CD4-positive, alpha-beta T cell treated with Interleukin-12 subunit alpha and Interleukin-12 subunit beta, for 1 hour (primary cell): ENCODE measurements at places on chromosomes 1 and 21.

- DNase-seq = no peak
Measured at GRCh38 chr1:163205513-163205912, 2.8 kb upstream of the RGS5 start.

DNA sequence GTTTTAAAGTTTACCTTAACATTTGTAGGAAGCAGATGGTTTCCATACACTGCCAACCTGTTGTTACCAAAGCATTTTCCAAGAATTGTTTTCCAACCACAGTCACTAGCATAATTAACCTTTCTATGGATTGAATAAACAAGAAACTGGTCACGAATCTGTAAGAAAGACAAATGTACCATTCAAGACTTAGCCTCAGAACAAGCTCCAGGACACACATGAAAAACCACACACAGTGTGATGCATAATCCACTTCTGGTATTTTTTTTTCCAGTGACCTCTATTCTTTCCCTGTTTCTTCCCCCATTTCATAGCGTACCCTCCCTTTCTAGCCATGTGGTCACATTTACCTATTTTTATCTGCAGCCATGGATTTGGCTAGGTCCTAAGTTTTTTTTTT, 29.6 kb upstream of the C1orf87 start:
- no peak for DNase-seq

DNA sequence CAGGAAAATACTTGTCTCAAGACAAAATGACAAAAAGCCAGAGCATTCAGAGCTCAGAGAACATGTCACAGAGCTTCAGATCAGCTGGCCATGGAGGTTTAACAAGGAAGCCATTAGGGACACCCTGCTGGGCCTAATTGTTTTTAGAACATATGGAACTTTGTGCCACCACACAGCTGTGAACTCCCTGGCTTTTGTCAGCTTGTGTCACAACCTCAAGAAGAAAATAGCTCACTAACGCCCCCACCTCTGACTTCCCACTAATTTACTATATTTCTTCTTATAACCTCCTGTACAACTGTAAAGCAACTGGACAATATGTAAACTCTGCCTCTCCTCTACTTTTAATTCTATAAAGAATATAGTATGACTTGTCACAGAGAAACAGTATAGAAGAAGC, 21.0 kb upstream of the TDRD10 start:
- DNase-seq = no peak

DNA sequence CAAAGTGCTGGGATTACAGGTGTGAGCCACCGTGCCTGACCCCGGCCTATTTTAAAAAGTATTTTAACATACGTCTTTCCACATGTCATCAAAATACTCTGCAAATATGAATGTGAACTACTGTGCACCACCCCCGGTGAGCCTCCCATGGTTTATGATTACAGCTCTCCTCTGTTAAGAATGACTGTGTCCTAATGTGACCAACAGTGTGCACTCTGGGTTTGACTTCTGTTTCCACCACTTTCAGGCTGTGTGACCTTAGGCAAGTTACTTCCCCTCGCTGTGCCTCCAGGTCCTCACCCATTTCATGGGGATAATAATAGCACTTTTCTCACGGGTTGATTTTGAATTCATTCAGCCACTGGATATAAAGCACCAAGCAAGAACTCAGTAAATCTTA, 14.7 kb downstream of the AMPD2 start:
- no peak for DNase-seq

DNA sequence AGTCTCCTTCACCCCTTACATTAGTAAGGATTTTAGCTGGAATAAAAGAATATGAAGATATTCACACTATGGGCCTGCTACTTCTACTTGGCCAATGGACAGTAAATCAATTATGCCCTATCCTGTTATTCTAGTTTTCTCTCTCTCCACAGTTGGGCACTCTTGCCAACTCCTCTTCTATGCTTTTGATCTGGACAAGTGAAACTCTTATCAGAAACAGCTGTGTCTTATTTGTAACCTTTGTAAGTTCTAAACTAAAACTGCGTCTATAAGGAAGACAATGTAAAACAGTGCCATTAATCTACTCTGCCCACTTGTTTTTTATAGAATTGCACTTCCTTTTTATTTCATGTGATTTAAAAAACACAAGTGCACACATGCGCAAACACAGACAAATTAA, 244.0 kb upstream of the DMRTA2 start:
- no peak for DNase-seq

DNA sequence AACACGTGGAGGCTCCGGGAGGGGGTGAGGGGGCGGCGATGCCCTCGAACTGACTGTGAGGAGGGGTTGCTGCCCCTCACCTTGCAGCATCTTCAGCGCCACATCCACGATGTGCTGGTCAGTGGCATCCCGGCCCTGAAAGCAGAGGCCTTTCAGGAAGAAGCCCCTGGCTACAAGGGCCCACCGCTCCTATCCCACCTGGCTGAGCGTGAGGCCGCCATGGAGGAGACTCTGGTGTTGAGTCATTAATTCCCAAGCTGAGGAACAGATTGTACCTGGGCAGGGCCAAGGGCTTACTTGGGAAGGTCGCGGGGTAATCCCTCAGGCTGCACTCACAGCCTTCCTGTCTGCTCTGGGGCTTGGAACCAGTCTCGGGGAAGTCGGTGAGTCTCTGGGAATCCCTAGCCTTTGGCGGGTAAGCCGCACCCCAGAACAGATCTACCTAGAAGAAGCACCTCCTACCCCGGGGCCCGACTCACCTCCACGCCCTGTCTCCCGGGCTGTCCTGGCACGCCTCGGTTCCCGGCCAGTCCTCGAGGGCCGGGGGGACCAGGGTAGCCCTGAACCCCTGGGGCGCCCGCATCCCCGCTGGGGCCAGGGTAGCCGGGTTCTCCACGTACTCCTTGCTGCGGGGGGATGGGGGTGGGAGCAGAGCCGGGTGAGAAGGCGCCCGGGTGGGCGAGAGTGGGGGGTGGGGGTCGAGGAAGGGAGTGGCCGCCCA, 13.9 kb downstream of the COL9A2 start:
- no peak for DNase-seq

DNA sequence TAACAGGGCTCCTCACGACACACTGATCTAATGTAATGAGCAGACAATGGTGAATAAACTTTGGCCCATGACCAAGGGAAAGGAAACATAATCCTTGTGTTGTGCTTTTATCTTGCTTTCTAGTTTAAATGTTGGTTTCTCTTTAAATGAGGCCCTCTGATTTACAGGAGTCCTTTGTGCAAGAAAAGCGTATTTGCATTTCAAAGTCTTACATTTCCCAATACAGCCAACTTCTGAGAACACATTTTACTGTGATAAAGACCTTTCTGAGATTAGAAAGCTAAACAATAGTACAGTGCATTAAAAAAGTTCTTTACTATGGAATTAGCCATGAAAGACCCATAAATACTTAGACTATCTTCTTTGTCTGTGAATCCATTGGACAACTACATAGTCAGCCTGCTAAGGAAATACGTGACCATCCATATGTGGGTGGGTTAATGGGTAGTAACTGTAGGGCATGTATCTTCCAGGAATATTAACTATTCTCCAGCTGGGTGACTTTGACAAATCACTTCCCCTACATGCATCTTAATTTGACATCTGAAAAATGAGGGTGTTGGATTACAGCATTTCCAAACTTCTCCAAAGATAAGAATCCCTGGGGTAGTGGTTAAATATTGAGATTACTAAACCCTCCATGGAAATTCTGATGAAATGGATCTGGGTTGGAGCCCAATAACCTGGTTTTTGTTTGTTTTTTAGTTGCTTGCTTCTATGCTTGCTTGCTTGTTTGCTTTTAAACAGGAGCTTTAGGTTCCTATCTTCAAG, 50.3 kb upstream of the USP1 start:
- DNase-seq = no peak

DNA sequence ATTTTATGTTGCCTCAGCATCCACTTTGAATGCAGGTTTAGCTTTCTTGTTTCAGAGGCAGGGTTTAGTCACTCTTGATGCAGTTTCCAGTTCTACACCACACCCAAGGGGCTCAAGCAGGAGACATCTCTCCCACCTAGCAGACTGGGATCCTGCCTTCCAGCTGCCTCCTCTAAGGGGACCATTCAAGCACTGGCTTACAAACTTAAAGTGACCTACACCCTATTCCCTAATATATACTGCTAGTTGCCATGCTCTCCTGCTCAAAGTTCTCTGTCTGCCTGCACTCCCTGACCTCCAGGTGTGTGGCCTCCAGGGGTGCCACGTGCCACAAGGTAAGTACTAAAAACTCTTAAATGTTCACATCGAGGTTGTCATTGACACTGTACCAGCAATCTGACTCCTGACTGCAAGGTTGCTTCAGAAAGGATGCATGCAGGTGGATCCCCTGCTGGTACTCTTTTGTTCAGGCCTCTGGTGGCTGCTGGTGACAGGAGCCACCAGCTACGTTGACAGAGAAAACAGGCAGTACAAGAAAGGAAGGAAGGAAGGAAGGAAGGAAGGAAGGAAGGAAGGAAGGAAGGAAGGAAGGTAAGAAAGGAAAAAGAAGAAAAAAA, 185.9 kb downstream of the COQ8A start:
- DNase-seq = no peak

GRCh38 chr1:27539901-27540861, 50.2 kb upstream of the WASF2 start:
- DNase-seq = no peak

- DNase-seq = no peak
Measured at GRCh38 chr1:7912743-7913557, 27.7 kb downstream of the TNFRSF9 start.

GRCh38 chr1:233279971-233280370, 15.6 kb downstream of the PCNX2 start:
- DNase-seq = no peak

GRCh38 chr1:18001725-18002124, 105.9 kb upstream of the IGSF21 start:
- no peak for DNase-seq

DNA sequence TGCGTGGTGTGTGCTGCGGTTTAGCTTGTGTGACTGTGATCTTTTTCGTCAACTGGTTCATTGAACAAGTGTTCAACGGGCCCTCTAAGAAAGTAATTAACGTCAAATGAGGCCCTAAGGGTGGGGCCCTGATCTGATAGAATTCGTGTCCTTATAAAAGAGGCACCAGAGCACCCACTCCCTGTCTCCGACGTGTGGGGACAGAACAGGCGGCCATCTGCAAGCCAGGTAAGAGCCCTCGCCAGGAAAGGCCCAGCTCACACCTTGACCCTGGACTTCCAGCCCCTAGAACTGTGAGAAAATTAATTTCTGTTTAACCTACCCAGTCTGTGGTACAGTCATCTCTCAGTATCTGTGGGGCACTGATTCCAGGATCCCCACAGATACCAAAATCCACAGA, 20.4 kb upstream of the SAMD11 start:
- no peak for DNase-seq

DNA sequence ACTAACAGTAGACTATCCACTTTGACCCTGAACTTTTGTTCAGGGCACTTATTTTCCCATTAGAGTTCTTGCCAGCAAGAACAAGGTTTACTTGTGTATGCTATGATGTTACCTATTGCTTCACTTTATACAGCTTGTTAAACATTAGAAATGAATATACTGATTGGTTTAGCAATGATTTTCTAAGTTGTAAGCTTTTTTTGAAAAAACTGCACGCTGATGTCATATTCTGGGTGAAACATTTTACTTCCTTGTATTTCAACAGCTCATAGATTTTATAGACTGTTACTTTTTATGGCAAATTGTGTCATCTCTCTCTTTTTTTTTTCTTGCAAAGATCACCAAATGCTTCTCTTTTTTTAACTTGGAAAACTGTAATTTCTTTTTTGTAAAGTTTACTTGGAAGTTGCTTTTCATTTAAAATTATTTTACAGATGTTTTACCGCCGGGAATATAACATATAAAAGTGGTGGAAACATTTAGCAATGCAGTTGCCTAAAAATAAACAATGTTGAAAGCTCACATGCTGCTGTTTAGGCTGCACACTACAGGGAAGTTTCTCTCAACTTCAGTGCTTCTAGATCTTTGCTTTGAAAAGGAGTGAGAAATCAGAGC, 215.3 kb upstream of the NFIA start:
- DNase-seq = no peak

DNA sequence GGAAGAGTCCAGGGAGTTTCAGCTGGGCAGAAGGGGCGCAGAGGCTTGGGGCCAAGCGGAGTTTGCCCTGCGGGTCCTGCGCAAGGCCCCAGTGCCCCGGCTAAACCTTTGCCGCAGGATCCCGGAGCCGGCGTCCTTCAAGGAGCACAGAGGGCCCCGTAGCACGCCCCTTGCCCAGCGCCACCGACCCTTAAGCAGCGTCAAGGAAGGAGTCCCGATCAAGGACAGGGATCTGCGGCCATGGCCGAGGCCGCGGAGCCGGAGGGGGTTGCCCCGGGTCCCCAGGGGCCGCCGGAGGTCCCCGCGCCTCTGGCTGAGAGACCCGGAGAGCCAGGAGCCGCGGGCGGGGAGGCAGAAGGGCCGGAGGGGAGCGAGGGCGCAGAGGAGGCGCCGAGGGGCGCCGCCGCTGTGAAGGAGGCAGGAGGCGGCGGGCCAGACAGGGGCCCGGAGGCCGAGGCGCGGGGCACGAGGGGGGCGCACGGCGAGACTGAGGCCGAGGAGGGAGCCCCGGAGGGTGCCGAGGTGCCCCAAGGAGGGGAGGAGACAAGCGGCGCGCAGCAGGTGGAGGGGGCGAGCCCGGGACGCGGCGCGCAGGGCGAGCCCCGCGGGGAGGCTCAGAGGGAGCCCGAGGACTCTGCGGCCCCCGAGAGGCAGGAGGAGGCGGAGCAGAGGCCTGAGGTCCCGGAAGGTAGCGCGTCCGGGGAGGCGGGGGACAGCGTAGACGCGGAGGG, 520 bp downstream of the CLIC6 start:
- DNase-seq = peak; percentile 7

DNA sequence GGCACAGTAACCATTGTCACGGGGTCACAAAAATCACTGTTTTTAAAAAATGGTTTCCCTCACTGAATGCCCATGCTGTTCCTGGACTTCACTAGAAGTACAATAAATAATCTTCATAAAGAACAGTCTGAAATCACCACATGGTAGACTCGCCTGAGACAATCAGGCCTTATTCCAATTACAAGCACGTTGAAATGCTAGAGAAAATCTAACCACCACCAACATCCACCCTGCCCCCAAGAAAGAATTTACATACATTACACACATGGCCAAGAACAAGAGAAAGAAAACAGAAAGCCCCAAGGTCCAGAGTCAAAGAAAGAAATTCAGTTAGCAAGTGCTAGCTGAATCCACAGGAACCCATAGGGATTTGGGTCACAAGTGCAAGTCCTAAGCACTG, 107.0 kb upstream of the ERG start:
- DNase-seq = no peak

DNA sequence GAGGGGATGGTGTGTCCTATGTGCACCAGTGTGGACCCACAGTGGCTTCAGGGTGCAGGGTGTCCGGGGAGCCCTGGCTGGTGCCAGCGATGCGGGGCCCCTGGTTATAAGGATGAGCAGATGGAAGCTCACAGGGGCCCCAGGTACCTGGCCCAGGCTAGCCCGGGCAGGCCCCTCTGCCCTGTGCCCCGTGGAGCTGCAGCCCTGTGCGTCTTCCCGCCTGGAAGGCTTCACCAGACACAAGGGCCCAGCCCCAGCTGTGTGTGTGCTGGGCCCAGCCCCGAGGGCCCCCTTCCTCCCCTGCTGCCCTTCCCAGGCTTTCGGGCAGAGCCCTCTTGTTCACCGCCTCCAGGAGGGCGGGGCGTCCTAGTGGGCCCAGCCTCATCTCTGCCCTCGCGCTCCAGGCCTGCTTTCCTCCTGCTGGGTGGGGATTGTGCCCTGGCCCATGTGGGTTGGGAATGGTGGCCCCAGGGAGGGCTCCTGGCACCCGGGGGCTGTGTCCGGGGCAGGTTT, 15.9 kb downstream of the PFKL start:
- DNase-seq = no peak

- no peak for DNase-seq
Measured at GRCh38 chr1:206068314-206068713, 15.3 kb downstream of the RHEX start.
